Thoracic aorta (tissue), 2 donors: ENCODE measurements at places on chromosomes 2 and 18. TPM values are rescaled to one million over a fixed set of nuclear protein-coding genes. Genes with fewer than 3 reads are reported as not detected.

Gene CD207
- total RNA-seq: not detected

Gene SPOPL
- 46.3 TPM for total RNA-seq

Gene EML6
- 0.92 TPM for total RNA-seq

Gene CLEC4F
- total RNA-seq: not detected

Gene DSEL
- total RNA-seq: 34.1 TPM

Gene CHRNA1
- total RNA-seq: 0.41 TPM

- no peak for DNase-seq
Measured at GRCh38 chr2:239020541-239021041, 172.7 kb downstream of the TWIST2 start.

- no peak for DNase-seq
Measured at GRCh38 chr2:10339647-10340592, 37.2 kb downstream of the HPCAL1 start.

- DNase-seq: no peak
Measured at GRCh38 chr2:41084321-41084720, 632.4 kb upstream of the SLC8A1 start.

GRCh38 chr18:79460481-79461300 lies 65.0 kb downstream of the NFATC1 start:
- DNase-seq: no peak

GRCh38 chr2:72104821-72105588 lies 42.7 kb downstream of the CYP26B1 start:
- no peak for DNase-seq
